ENCODE measurements at places on chromosomes 4 and X. TPM values are rescaled to one million over a fixed set of nuclear protein-coding genes. Genes with fewer than 3 reads are reported as not detected.

The ASMT gene
- 0.07 TPM for total RNA-seq

The EPHA5 gene
- 3.9 TPM for total RNA-seq

The HSD17B13 gene
- total RNA-seq = 0.13 TPM

The MMRN1 gene
- 1.4 TPM for total RNA-seq

The CPE gene
- 101 TPM for total RNA-seq

The PNMA6A gene
- 3.3 TPM for total RNA-seq

The TRPC3 gene
- 0.78 TPM for total RNA-seq

The OTC gene
- total RNA-seq = not detected

The SPANXA1 gene
- not detected for total RNA-seq

The SSX2B gene
- not detected for total RNA-seq

The CLNK gene
- total RNA-seq = not detected

The EFNB1 gene
- total RNA-seq = 45.3 TPM

The ABCB7 gene
- 17.1 TPM for total RNA-seq

The TLL1 gene
- total RNA-seq = 0.10 TPM

The RXFP1 gene
- 14.7 TPM for total RNA-seq

The PABPC5 gene
- total RNA-seq = 3.3 TPM

The FGFBP2 gene
- total RNA-seq = not detected

The ZCCHC12 gene
- total RNA-seq = not detected

The XKRX gene
- 0.07 TPM for total RNA-seq

The FTSJ1 gene
- total RNA-seq = 50.8 TPM

The APBB2 gene
- total RNA-seq = 47.6 TPM

The SATL1 gene
- total RNA-seq = not detected

The MORC4 gene
- total RNA-seq = 42.1 TPM

The H2BW1 gene
- not detected for total RNA-seq

The APLN gene
- total RNA-seq = 15.6 TPM

The CYBB gene
- total RNA-seq = not detected

The ADAM29 gene
- total RNA-seq = not detected

The TMSB15B gene
- total RNA-seq = 1.5 TPM

The EXOC1L gene
- not detected for total RNA-seq

The HSFX1 gene
- 1.7 TPM for total RNA-seq

The CYLC1 gene
- total RNA-seq = not detected

The ATP8A1 gene
- total RNA-seq = 4.6 TPM

The DCHS2 gene
- not detected for total RNA-seq

The NPNT gene
- total RNA-seq = not detected

The CPXCR1 gene
- total RNA-seq = not detected

The MAGEC1 gene
- not detected for total RNA-seq

The GSX2 gene
- total RNA-seq = not detected

The SHOX gene
- total RNA-seq = not detected

The GAGE1 gene
- total RNA-seq = not detected

The TXLNG gene
- 6.7 TPM for total RNA-seq

The HAND2 gene
- 5.4 TPM for total RNA-seq

The AR gene
- 7.3 TPM for total RNA-seq

The ANK2 gene
- total RNA-seq = 132 TPM

The MAGEA10 gene
- total RNA-seq = not detected
